ENCODE measurements at places on chromosomes 1 and 21.
A peak's percentile ranks its signal among the peaks of the same experiment; 100 is the strongest.

DNA sequence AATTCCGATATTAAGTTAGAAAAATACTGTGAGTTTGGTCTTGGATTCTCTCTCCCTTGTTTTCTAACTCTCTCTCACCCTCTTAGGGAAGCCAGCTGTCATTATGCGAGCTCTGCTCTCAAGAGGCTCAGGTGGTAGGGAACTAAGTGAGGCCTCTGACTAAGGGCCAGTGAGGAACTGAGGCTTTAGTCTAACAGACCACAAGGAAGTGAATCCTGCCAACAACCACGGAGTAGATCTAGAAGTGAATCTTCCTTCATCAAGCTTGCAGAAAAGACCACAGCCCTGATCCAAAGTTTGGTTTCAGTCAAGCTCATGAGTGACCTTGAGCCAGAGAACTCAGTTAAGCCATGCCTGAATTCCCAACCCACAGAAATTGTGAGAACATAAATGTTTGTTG is 180.1 kb upstream of the PRMT6 start:
- peak; percentile 86 for DNase-seq

DNA sequence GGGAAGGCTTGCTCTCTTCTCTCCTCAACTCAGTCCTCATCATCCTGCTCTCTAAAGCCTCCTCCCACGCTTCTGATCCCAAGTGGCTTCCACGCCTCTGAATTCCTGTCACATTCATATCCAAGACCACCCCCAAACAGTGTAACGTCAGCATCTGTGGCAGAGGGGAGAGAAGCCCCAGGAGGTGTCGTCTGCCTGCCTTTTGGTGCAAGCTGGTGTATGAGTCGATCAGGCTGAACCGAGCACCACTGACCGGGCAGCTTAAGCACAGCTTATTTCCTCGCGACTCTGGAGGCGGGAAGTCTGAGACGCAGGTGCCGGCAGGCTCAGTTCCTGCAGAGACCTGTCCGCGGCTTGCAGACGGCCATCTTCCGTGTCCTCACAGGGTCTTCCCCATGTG is 123.8 kb upstream of the RAB4A start:
- DNase-seq: peak; percentile 65

DNA sequence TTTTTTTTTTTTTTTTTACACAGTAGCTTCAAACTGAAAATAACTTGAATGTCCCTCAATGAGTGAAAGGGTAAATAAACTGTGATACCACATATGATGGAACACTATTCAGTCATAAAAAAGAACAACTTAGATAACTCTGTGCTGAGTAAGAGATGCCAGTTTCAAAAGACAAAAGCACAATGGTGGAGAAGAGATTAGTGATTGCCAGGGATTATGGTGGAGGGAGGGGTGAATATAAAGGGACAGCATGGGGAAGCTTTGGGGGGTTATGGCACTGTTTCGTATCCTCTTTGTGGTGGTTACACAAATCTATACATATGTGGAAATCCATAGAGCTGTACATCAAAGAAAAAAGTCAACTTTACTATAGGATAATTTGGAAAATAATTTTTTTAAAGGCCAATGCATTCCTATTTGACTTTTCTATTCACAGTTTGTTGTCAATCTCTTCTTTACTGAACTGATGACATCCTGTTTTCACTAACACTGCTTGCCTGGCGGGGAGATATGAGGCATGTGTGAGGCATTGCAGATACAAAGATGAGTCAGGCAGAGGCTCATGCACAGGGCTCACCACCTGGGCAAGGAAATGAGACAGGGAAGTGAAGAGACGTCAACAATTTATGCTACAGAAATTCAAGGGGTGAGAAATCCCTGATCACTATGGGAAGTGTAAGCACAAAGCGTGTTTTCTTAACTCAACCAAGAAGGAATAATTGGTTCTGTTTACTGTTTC is 302.7 kb downstream of the DUSP10 start:
- DNase-seq: no peak

GRCh38 chr1:183003203-183003602 is 20.0 kb upstream of the LAMC1 start:
- DNase-seq: no peak

DNA sequence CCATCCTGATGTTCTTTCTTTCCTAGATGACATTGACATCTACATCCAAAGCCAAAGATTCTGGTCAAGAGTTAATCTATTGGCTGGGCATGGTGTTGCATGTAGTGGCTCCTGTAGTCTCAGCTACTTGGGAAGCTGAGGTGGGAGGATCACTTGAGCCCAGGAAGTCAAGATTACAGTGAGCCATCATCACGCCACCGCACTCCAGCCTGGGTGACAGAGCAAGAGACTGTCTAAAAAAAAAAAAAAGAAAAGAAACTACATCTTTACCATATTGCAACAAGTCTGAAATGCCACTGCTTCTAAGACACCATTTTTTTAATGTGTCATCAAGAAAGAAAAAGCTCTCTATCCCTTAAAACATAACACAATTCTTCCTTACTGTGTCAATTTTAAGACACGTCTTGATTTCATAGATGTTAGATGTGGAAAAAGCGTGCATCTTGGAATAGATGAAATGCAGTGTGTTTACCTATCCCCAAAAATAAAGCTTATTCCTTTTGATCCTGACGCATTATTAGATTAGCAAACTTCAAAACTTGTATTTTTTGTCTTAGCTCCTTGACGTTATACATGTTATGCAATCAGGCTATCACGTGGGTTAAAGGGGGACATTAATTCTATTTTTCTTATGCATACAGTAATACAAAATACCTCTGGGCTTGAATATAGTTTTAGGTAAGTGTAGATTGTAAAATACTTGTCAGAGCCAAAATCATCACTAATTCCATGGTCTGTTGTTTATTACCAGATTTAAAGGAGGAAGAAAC is 46.3 kb downstream of the ELAPOR1 start:
- no peak for DNase-seq

DNA sequence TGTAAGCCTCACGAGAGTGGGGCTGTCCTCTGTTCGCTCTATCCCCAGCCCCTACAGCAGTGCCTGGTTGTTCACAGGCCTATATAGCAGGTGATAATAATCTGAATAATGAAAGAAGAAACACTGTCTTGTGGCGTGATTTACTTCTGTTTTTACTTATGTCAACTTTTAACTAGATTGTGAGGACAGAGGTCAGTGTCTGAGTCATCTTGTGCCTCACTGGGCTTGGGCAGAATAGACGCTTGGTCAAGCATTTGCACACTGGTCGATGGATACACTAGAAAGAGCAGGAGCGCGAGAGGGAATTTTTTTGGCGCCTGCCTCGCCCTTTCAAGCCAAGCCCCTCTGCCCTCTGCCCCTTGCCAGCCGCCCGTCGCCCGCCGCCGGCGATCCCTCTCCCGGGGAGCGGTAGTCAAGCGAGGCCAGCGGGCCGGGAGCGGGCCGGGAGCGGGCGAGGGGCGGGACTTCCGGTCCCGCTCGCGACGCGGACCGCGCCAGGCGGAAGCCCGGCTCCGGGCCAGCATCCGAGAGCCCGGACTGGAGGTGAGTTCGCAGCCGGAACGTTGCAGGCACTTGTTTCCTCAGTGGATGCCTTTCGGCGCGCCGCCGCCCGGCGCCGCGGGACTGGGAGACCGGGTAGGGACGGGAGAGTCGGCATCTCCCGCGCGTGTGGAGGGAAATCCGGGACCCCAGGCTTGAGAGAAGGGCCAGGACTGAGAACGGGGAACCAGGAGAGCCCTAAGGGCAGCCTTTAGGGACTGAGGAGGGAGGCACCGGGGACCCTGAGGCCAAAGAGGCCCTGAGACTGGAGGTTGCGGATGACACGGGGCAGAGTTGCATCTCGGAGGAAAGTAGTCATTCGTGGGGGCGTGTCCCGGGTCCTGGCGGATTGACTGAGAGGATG is at the start of gene DISP1:
DISP1 (plus strand) TSS at position 504 of the 904 bp plus-strand sequence. CDS start 127,785 bp downstream, outside the sequence.
- DNase-seq: peak; percentile 76

DNA sequence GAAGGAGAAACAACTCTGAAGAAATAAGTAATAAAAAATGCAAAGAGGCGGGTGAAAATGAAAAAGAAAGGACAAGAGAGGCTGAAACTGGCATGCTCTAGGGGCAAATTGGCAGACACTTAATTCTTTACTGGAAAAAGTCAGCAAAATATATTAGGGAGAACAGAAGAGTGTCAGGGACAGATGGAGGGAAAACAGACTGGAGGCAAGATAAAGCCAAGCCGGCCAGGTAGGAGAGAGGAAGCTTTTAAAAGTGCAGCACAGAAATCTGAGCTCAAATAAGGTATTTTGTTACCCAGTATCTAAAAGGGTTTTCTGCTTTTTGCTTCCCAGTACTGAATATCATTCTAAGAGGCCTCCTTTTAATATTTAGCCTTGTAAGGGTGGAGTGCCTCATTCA is 339.3 kb downstream of the PAPPA2 start:
- no peak for DNase-seq

DNA sequence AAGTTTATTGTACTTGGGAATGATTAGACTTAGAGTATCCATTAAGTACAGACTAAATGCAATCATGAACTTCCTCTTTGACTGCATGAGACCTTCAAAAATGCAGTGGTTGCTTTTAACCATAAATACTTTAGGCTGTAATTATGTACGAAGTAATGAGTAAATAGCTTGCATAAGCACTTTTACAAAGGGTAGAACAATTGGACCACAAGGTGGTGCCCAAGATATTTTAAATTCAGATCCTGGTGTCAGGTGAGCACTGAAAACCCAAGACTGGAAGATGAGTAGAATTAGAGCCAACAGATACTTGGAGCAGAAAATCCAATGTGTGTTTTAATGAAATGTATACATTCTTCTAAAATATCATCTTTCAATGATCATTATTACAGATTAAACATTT is 43.4 kb upstream of the RHOU start:
- DNase-seq: no peak

DNA sequence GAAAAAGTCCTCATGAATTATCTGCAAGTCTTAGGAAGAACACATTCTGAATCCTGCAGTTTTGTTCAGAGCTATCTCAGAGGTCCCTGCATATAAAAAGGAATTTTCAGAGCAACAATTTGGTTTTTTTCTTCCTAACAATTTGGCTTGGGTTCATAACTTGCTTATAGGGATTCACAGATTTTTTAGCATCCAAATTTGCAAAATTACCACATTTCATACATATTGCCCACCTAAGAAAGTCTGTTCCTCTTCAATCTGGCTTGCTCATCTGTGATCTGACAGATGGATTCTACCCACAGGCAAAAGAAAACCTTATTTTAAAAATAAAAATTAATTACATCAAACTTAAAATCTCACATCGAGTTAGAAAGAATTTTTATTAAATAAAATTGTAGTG is 714.4 kb upstream of the NCAM2 start:
- no peak for DNase-seq

DNA sequence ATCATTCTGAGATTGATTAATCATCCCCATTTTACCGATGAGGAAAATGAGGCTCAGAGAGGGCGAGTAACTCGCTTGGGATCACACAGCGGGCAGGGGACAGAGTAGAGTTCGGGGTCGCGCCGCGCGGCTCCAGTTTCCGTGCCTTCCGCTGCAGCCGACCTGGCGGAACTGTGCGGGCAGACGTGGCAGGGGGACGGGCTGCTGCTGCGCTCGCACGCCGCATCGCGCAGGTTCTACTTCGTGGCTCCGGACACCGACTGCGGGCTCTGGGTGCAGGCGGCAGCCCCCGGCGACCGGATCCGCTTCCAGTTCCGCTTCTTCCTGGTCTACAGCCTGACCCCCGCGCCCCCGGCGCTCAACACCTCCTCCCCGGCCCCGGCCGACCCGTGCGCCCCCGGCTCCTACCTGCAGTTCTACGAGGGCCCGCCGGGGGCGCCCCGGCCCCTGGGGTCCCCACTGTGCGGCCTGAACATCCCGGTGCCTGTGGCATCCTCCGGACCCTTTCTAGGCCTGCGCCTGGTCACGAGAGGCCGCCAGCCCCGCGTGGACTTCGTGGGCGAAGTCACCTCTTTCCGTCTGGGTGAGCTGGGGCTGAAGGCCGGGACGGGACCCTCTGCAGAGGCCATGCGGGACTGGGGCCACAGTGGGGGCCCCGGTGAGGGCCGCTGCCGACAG is 2.3 kb downstream of the LDLRAD2 start:
- no peak for DNase-seq

DNA sequence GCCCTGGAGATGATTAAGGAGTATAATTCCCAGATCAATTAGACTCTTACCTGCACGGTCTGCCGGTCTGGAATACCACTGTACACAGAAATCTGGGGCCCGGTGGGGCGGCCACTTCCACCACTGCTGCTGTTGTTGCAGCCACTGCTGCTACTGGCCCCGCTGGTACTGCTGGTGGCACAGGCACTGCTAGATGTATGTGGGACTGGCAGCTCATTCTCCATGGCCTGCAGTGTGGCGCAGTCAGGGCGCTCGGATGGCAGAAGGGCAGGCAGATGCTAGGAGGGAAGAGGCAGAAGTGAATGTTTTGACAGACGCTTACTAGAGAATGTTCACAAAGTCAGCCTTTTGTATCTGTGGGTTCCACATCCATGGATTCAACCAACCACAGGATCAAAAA is 54.4 kb upstream of the A3GALT2 start:
- DNase-seq: peak; percentile 31

DNA sequence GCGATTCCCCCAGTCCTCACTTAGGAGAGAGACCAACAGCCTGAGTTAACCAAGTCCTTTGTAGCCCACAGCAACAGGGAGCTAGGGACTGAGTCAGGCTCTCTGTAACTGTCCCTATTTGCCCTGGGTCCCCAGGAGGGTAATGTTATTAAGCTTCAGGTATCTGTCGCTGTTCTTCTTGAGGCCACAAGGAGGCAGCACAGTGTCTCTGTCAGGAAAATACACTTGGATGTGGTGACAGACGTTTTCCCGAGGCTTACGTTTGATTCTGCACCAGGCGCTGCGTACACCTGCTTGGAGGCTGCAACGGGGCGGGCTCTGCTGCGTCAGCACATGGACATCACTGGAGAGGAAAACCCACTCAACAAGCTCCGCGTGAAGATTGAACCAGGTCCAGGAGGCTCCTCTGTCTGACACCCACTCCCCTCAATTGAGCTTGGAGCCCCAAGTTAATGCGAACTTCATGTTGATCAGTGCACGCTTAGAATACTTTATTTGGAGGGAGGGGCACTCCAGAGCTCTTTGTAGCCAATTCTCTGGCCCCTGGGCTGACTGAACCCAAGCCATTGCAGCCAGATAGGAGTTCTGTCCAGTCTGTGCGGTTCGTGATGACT is 10.7 kb upstream of the ELF3 start:
- DNase-seq: peak; percentile 47

- no peak for DNase-seq
These were observed 214.9 kb upstream of the RAB4A start for GRCh38 chr1:229056046-229056445.

- no peak for DNase-seq
These were observed 80.8 kb downstream of the DMRTB1 start for GRCh38 chr1:53539711-53540603.

Data from NCI-H524 (cell line).